Activated naive CD4-positive, alpha-beta T cell (primary cell): ENCODE measurements at places on chromosomes 11 and 22.

DNA sequence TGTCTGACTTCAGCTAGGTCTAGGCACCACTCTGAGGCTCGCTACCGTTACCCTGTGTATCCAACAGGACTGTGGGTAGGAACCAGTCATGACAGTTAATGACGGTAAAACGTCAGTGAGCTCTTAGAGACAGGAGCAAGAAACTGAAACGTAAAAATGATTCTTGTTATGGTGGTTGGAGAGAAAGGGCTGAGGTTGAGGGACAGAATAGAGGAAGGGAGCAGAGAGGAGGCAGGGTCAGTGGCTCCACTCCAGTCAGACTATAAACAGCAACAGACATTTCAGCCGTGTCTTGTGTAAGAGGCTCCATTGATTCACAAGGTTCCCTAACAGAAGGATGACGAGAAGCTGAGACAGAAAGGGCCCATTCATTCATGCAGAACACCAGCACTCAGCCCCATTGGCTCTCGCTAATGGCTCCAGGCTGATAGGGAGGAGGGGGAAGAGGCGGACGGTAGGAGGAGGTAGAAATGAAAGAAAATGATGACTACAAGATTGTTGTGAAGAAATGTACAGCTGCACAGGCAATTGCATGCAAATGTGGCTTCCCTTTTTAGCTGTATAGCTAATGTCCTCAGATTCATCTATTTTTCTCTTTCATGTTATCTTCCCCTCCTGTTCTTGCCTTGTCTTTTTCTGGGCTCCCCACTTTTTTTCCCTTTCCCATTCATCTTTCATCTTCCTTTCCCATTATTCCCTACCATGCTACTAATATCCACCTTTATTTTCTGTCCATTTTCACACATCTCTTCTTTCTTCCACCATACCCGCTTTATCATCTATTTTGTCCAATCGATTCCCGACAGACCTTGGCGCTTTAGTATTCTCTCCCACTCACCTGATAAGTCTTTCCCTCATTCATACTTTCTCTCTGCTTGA is 34.3 kb downstream of the ETS1 start:
- DNase-seq = no peak

- no peak for DNase-seq
Measured at GRCh38 chr11:88164320-88164719, 10.9 kb downstream of the RAB38 start.

GRCh38 chr22:47001288-47001687 is 238.8 kb downstream of the TBC1D22A start:
- DNase-seq = no peak

DNA sequence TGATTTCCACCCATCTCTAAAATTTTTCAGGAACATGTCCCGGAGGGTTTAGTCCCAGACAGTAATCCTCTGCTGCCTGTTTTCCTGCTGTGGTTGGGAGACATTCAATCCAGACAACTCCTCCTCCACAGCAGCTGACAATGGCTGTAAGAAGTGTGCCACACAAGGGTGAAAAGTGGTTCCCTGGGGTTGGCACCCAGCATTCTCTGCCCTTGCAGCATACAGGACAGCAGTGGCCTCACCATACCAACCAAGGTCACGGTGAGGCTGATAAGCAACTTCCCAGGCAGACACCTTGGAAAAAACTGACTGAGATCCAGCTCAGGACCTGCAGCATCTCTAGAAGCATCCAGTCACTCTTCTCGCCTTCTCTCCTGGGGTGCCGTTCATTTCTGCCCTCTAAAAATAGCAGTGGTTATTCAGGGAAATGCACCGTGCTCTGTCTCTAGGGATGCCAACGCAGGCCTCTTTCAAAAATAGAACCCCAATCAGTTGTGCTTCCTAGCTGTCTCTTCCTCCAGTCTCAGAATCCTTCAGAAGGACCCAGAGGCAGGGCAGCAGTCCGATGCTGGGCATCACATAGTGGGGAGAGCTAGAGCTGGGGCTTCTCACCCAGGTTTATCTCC is 241.0 kb downstream of the TENM4 start:
- DNase-seq = no peak

DNA sequence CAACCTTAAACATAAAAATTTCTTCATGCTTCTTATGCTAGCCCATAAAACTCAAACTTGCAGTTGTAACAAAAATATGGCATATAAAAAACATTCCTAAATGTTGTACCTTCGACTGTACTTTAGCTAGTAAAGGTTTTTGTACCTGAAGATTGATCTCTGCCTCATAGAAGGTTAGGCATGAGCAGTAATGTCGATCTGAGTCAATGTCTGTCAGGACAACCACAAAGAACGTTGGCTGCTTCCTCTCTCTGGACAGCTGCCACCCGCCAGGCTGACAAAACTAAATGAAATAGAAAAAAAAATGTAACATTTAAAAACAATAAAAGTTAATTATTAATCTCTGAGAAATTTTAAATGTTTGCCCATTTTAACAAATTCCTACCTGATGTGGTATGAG is 251.3 kb downstream of the SBF2 start:
- DNase-seq = no peak

- DNase-seq = no peak
Measured at GRCh38 chr11:34473603-34474169, 35.0 kb downstream of the CAT start.

- DNase-seq = no peak
Measured at GRCh38 chr11:129457321-129457720, 81.7 kb downstream of the BARX2 start.

GRCh38 chr22:29797351-29797750 is 30.2 kb downstream of the UQCR10 start:
- DNase-seq = no peak

- no peak for DNase-seq
Measured at GRCh38 chr11:119513131-119513805, 90.3 kb upstream of the THY1 start.

- DNase-seq = no peak
Measured at GRCh38 chr11:100068116-100068515, 619.0 kb upstream of the ARHGAP42 start.

DNA sequence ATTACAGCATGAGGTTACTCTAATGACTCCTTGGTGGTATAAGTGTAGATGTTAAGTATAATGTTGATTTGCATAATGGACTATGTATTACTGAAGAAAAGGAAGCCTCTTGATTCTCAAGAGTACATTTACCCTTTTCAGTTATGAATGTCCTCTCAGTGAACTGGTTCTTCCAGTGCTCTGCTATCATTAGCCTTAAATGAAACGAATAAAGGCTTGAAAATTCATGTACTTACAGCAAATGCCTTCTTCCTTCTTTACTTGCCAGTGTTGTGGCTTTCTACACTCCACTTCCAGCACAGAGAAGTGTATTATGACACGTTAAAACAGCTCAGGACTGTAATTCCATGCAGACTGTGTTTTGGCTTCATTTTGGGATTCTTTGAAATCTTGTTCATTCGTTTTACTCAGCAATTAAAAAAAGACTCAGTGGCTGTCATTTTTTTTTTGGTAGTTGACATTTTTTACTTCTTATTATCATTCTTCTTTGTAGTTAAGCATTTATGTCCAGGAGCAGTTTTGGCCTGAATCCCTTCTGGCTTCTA is 96.9 kb downstream of the MTMR3 start:
- no peak for DNase-seq

- no peak for DNase-seq
Measured at GRCh38 chr22:32809786-32810554, 8.5 kb downstream of the TIMP3 start.

- DNase-seq = no peak
Measured at GRCh38 chr22:42078469-42079318, 806 bp upstream of the SMDT1 start.

- DNase-seq = no peak
Measured at GRCh38 chr11:128482512-128483191, 104.7 kb downstream of the ETS1 start.

DNA sequence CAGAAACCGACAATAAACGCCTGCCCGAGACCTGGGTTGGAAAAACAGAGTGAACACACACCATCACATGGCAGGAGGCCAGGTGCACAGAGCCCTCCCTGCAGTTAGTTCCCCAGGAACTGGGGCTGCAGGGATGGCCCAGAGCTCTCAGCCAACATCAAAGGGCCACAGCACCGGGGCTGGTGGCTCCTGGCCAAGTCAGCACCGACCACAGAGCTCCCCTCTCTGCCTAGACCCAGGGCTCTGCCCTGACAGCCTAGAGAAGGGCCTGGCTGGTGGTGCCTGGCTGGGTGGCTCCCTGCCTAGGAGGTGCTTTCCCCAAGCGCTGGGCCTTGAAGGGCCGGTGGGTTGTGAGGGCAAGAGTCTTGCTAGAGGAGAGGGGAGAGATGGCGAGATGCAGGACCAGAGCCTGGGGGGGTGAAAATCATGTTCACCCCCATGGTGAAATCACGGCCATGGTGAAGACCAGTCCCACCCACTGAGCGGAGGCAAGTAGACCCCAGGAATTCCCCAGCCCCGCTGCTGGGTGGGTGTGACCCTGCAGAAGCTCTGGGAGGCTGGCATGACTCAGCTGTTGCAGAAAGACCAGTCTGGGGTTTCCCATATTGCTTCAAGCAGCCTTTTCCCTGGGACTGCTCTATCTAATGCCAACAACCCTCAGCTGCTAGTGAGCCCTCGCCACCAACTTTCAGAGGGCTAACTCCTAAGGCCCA is 7.2 kb upstream of the BID start:
- DNase-seq = peak; percentile 16

- no peak for DNase-seq
Measured at GRCh38 chr22:26476705-26477340, 6.8 kb downstream of the HPS4 start.
